ENCODE measurements at places on chromosomes 16 and 17.
A peak's percentile ranks its signal among the peaks of the same experiment; 100 is the strongest.

DNA sequence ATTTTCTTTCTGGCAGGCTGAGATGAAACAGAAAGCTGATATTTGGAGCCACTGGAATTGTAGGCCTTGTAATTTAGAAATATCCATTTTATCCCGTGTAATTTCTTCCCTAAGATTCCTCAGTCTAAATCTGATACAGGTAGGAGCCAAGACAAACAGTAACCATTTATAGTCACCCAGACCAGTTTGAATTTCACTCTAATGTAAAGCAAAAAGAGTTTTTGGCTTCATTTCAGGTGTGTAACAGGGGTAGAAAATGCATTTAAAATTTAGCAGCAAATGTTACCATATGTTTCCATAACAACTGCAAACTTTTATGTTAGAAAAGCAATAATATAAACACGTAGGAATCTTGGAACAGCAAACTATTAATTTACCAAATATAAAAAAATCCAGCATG is 249.4 kb downstream of the FTO start:
- DNase-seq, result no peak

DNA sequence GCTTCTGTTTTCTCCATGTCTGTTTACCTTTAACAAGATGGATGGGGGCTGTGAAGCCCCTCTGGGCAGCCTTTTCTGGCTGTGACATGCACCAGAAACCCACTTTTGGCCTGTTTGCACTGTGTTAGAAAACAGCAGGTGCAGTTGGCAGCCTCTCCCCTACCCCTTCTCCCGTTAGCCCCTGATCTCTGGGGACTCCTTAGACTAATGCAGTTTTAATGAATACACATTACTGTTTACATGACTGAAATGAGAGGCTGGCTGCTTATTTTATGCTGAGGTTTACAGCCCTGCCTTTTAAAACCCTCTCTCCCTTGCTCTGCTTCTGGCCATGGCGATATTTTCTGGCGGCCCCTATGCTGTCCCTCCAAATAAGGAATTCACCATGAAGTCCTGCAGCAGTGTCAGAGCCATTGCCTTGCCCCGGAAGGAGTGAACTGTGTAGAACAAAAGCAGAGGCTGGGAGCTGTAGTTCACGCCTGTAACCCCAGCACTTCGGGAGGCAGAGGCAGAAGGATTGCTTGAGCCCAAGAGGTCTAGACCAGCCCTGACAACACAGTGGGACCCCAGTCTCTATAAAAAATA is 79.3 kb downstream of the PRKCB start:
- no peak for DNase-seq

DNA sequence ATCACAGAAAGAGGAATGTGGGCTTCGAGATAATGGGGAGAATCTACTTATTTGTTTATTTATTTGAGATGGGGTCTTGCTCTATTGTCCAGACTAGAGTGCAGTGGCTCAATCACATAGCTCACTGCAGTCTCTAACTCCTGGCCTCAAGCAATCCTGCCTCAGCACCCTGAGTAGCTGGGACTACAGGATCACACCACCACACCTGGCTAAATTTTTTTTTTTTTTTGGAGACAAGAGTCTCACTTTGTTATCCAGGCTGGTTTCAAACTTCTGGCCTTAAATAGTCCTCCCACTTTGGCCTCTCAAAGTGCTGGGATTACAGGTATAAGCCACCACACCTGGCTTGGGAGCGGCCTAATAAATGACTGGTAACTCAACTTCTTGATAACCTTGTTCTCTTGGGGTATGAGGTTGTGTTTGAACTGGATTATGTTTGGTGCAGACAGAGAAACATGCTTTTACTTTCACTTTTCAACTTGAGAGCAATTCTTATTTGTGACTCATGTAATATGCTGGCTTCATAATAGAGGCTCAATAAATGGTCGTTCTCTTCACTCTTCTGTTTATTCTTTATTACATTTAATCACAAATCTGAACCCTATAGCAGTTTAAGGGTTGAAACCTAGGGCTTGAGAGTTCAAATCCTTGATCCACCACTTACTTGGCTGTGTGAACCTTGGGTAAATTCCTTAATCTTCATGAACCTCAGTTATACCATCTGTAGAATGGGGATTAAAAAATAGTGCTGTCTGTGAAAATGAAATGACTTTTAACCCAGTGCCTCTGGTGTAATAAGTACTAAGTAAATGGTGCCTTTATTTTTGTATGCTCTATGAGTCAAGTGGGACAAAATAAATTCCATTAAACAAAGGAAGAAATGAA is 129.1 kb upstream of the HS3ST2 start:
- DNase-seq, result peak; percentile 42

- DNase-seq, result no peak
Observed at GRCh38 chr17:76742958-76743357, 5.0 kb downstream of the MFSD11 start.

DNA sequence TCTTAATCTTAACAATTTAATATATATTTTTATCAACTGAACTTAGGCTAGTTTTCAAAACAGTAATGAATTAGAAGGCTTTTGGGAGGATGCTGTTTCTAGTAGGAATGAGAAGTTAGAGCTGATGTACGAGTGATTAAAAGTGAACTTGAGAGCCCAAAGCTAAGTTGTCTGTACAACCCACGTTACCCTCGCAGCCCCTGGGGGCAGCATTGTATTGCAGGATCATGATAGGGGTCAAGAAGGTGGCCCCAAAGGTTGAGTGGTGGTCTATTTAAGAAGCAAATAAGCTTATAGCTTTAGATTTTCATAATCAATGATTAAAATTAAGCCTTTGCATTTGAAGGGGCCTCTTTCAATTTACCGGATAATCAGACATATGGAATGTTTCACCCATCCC is 33.7 kb upstream of the ALDH3A2 start:
- DNase-seq, result no peak

- DNase-seq, result peak; percentile 39
Observed at GRCh38 chr17:29146369-29146972, 33.7 kb downstream of the MYO18A start.

- no peak for DNase-seq
Observed at GRCh38 chr16:87601401-87601981, 817 bp upstream of the JPH3 start.

DNA sequence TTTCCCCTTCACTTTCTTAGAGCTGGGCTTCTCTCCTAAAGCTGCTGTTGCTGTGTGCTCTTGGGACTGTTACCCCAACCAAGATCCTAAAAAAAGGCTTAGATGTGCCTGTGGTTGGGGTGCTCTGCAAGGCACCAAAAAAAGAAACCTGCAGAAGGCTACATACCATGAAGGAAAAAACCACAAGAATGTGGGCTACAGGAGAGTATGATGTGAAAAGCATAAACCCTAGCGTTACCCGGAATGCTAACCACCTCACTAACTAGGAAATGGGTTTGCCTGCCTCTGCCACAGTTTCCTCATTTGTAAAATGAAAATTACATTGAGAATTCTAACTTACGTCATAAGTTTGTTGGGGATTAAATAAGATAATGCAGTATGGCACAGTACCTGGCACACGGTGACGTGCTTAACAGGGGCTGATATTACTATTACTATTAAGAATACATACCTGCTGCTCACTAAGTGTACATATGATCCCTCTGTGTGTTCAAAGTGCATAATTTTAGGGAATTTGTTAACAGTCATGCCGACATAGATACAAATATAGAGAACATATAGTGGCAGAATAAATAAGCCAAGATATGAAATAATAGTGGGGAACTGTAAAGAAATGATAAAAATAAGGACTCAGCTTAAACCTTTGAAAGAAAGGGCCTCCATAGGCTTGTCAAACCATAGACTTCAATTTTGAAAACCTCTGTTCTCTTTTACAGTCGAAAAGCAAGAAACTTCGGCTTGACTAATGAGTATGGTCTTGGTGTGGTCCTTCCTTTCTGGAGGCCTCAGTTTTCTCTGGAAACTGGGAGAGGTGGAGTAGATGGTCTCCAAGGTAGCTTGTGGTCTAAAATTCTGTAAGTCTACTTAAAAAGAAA is 177.8 kb upstream of the TBX2 start:
- peak; percentile 15 for DNase-seq

- no peak for DNase-seq
Observed at GRCh38 chr16:74076568-74076967, 220.0 kb upstream of the PSMD7 start.

- peak; percentile 58 for DNase-seq
Observed at GRCh38 chr16:50743581-50744225, 1.8 kb downstream of the CYLD start.

DNA sequence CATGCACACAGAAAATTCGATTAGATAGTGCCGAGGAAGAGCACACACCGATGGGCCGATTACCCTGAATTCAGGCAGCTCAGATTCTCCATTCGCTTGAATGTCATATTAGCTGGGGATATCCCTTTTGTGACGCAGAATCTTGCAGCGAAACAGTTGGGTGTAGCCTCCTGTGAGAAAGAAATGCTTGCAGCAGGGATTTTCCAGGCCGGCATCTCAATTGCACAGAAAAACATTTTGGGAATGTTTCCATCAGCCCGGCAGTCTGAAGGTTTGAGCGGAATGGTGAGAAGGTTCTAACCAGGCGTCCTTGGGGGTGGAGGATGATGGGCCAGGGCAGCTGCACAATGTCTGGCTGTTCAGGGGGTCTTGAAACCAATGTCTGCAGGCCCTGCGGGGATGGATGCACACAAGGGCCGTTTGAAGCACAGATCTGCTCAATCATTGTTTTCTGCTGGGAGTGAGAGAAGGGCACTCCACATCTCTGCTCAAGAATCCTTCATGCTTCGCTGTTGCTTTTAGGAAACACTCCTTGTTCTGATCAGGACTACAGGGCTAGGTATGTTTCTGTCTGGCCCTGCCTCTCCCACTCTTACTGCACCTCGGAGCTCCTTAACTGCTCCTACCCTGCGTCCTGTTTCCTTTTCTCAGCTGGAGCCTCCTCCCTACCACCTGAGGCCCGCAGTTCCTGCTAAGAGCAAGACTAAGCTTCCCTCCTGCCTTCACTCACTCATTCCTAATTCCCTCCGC is 94.6 kb downstream of the CMIP start:
- no peak for DNase-seq

Data from inflammatory macrophage treated with lipopolysaccharide for 4 hours (primary cell).